ENCODE measurements at places on chromosomes 13 and 19.
A peak's percentile ranks its signal among the peaks of the same experiment; 100 is the strongest.

GRCh38 chr13:48539550-48539949 lies 6.7 kb upstream of the RCBTB2 start:
- DNase-seq = no peak

- DNase-seq = no peak
Measured at GRCh38 chr13:109131698-109132257, 502.4 kb downstream of the MYO16 start.

GRCh38 chr19:31718898-31719297 lies 369.7 kb upstream of the TSHZ3 start:
- DNase-seq = no peak

DNA sequence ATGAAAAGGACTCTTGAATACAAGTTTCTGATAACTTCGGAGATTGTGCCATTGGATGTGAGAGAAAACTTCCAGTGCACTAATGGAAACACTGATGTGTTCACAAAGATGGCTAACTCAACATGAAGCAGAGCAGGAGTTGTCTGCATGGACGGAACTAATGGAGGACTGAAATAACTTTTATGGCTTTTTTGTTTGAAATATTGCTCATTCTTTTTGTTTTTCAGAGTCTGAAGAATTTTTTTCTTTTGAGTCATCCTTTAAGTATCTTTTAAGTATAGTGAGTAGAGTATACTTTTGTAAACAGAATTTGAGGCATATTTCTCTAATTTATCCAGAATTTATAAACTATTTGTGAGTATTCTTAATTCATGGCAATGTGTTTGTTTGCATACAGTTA lies 25.7 kb downstream of the CRYL1 start:
- DNase-seq = no peak

DNA sequence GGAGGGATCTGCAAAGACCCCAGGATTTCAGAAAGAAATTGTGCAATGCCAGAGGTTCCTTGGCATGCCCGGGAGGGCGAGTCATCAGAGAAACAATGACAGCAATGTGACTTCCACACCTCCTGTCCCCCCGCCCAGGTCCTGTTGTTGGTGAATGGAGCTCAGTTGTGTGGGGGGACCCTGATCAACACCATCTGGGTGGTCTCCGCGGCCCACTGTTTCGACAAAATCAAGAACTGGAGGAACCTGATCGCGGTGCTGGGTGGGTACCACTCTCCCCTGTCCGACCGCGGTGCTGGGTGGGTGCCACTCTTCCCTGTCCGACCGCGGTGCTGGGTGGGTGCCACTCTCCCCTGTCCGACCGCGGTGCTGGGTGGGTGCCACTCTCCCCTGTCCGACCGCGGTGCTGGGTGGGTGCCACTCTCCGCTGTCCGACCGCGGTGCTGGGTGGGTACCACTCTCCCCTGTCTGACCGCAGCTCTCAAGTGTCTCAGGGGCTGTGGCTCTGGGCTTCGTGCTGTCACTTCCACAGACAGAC lies 5.2 kb upstream of the F10 start:
- no peak for DNase-seq

- no peak for DNase-seq
Measured at GRCh38 chr13:98741741-98742435, 10.6 kb downstream of the SLC15A1 start.

- no peak for DNase-seq
Measured at GRCh38 chr19:2089001-2089711, 7.0 kb downstream of the MOB3A start.

- no peak for DNase-seq
Measured at GRCh38 chr19:2740314-2740656, 468 bp upstream of the SLC39A3 start.

- peak; percentile 100 for DNase-seq
Measured at GRCh38 chr19:50607874-50608785, 31.6 kb downstream of the SYT3 start.

DNA sequence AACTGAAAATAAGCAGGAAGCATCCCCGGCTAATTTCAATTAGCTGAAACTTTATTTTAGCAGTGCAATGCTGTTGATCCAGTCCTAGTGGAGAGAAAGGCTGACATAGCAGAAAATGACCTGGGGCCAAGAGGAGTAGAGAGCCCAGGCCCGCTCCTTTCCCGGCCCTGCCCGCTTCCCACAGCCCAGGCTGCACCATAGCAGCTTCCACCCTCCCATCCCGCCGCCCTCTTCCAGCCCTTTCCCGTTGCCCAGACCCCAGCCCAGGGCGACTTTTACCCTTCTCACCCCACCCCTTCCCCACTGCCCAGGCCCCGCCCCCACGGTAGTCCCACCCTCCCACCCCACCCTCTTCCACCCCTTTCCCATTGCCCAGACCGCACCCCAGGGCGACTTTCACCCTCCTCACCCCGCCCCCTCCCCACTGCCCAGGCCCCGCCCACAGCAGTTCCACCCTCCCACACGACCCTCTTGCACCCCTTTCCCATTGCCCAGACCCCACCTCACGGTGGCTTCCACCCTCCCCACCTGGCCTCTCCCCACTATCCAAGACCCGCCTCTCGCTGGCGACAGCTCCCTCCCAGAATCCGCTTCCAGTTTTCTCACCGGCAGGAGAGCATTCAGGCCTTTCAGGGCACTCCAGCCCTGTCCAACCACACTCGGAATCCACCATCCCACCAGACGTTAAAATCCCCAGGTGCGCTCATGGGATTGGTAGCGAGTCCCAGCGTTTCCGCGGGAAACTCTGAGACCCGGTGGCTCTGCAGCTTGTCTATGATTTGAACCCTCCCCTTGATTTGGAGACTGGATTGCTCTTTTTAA lies 8.3 kb downstream of the ZNF160 start:
- DNase-seq = no peak

DNA sequence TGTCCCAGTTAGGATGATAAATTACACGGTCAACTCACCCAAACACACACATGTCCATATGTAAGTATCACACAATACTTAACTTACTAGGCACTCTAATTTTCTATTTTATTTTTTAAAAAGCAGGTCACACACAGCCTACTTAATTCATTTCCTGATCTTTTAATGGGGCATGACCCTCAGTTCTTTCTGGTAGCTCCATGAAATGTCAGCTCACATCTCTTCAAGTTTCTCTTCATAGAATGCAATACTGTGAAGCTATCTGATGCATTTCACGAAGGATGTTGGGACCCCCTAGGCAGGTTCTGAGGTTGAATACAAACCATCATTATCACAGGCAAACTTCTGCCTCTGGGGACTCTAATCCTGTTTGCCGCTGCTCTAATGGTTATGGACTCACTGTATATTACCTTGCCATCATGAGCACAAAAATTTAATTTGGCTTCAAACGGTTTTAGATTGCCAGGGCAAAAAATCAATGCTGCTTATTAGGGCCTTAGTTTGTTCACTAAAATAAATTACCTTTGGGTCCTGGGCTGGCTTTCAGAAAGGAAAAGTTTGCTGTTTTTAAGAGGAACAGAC lies 16.1 kb upstream of the DHRS12 start:
- DNase-seq = no peak

DNA sequence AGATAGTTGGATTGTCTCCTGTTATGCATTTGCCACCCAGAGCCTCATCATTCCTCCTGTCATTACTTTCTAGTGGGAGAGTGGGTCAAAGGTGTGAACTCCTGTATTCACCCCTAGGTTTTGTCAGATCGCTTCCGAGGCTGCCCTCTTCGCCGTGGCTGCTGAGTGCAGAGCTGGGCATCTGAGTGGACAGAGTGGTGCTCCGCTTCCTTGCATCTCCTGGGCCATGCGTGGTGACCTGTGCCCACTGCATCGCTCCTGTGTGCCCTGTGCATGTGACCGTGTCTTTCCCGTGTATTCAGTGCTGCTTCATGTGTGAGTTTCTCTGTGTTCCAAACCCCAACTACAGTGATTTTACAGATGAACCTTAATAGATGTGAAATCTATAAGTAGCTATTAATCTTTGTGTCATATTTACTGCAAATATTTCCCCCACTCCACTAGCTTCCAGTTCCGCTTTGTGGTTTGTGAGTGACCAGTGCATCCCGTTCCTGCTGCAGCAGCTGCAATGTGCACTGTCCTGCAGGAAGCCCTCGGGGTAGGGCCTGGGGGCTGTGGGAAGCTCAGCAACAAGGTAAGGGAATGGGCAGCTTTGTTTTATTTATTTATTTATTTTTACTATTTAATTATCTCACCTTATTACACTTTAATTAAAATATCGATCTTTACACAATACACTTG lies 53.1 kb downstream of the C13orf46 start:
- no peak for DNase-seq

- no peak for DNase-seq
Measured at GRCh38 chr13:112696869-112697465, 7.1 kb downstream of the ATP11A start.

DNA sequence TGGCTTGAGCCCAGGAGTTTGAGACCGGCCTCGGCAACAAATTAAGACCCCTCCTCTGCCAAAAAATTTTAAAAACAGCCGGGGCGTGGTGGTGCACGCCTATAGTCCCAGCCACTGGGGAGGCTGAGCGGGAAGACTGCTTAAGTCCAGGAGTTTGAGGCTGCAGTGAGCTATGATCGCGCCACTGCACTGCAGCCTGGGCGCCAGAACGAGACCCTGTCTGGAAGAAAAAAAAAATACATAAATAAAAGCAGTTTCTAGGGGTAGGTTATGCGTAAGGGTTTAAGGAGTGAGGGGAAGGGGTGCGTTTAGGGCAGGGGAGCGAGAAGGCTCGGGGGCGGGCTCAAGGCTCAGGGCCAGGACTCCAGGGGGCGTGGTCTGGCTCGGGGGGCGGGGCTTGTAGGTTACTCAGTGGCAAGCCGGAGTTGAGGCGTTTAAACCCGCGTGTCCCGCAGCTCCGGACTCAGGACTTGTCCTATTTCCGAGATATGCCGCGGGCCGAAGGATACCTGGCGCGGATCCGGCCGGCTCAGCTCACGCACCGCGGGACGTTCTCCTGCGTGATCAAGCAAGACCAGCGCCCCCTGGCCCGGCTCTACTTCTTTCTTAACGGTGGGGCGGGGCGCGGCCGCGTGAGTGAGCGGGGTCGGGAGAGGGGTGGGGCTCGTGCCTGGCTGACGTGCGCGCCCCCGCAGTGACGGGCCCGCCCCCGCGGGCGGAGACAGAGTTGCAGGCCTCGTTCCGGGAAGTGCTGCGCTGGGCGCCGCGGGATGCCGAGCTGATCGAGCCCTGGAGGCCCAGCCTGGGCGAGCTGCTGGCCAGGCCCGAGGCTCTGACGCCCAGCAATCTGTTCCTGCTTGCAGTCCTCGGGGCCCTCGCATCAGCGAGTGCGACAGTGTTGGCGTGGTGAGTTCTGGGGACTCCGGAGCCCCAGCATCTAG lies 10.7 kb downstream of the SPACA6 start:
- peak; percentile 90 for DNase-seq

DNA sequence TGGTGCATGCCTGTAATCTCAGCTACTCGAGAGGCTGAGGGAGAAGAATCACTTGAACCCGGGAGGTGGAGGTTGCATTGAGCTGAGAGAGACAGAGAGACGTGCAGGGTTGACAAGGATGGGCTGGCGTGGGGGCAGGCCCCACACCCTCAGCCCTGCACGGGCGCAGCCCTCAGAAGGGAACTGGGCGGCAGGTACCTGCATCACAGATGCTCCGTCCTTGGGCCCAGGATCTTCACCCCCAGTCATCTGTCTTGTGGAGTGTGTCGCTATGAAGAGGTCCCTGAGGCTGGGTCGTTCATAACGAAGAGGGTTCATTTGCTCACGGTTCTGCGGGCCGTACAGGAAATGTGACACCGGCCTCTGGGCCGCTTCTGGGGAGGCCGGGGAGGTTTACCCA lies 20.3 kb downstream of the C2CD4C start:
- no peak for DNase-seq

- DNase-seq = no peak
Measured at GRCh38 chr13:113804017-113804702, 45.1 kb downstream of the TMEM255B start.

- no peak for DNase-seq
Measured at GRCh38 chr19:5228932-5229777, 111.5 kb downstream of the PTPRS start.

DNA sequence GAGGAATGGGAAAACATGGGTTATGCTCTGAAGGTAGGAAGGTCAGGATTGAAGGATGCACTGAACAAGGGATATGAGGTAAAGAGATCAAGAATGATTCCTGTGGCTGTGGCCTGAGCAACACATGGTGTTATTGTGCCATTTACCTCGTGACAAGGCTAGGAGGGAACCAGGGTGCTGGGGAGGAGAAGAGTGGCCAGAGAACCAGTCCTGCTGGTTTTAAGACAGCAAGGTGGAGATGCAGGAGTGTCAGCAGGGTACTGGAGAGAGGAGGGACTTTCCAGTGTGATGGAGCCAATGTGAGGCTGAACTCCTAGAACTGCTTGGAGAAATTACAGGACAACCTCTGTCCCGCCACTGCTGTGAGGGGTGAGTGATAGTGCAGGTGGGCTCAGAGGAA lies 282.4 kb downstream of the MYO16 start:
- DNase-seq = no peak

- DNase-seq = no peak
Measured at GRCh38 chr13:110617321-110618072, 2.2 kb downstream of the NAXD start.

GRCh38 chr13:42420304-42420703 lies 148.4 kb downstream of the AKAP11 start:
- no peak for DNase-seq

- DNase-seq = no peak
Measured at GRCh38 chr13:39897636-39898035, 242.2 kb downstream of the COG6 start.

GRCh38 chr19:11238781-11239376 lies 540 bp upstream of the ANGPTL8 start:
- DNase-seq = no peak

DNA sequence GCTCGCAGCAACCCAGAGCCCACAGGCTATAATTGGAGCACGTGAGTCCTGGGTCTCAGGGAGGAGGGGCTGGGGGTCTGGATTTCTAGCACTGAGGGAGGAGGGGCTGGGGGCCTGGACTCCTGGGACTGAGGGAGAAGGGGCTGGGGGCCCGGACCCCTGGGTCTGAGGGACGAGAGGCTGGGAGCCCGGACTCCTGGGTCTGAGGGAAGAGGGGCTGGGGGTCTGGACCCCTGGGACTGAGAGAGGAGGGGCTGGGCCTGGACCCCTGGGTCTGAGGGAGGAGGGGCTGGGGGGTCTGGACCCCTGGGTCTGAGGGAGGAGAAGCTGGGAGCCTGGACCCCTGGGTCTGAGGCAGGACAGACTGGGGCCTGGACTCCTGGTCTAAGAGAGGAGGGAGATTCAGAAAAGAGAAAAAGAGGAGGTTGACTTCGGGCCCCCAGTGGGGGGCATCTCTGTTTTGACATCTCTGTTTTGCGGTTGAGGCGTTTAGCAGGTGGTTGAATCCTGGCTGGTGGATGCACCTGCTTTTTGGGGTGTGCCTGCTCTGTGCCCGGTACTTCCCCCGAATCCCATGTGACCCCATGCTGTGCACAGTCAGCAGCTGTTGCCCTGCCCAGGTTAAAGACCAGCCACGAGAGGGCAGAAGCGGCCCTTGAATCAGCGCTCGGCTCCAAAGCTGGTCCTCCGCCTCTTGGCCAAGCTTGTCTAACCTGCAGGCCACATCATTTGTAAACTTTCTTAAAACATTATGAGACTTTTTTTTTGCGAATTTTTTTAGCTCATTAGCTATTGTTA lies 10.5 kb downstream of the PVR start:
- no peak for DNase-seq

GRCh38 chr19:2230807-2231533 lies 5.2 kb downstream of the PLEKHJ1 start:
- no peak for DNase-seq

Measured in NCI-H1930 (cell line).